ENCODE measurements at places on chromosomes 2 and 18.

DNA sequence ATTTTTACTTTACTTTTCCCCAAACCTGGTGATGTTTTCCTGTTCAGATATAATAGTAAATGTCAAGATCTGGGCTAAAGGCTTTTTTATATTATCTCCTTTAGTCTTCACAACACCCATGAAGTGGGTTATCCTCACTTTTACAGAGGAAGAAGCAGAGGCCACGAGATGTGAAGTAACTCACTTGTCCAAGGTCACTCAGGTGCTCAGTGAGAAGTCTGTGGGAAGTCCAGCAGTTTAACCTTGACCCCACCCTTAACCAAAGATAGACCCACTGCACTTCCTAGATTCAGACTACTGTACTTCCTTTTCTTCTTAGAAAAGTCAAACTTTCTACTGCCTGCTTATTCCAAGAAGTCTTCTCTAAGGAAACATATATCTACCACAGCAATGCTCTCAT lies 56.3 kb upstream of the STAT1 start:
- no peak for DNase-seq

DNA sequence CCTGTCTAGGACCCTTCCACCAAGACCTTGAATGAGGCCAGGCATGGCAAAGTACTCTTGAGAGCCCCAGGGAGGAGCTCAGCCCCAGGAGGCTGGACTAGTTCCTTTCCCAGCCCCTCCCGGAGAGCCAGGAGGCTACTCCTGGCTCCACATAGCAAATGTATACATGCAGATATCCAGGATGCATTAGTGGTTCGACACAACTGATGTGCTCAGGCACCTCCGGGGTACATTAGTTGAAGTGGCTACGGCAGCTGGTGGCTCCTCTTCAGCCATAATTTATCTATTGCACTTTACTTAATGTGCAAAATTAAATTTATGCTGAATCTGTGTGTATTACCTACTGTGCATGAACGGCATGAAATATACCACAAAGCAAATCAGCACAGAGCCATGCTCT lies 182.8 kb upstream of the MEIS1 start:
- no peak for DNase-seq

DNA sequence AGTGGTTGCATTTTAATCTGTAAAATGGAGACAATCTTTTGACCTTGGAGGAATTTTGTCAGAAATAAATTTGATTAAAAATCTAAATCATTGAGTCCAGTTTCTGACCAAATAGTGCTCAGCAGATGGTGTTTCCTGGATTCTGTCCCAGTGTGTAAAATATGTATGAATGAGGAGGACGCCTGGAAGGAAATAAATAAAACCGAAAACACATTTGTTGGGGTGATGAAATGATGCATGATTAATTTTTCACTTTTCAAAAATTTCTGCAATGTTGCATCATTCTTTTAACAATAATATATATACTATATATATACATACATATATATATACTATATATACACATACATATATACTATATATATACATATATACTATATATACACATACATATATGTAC lies 261.1 kb upstream of the TRIB2 start:
- DNase-seq = no peak

DNA sequence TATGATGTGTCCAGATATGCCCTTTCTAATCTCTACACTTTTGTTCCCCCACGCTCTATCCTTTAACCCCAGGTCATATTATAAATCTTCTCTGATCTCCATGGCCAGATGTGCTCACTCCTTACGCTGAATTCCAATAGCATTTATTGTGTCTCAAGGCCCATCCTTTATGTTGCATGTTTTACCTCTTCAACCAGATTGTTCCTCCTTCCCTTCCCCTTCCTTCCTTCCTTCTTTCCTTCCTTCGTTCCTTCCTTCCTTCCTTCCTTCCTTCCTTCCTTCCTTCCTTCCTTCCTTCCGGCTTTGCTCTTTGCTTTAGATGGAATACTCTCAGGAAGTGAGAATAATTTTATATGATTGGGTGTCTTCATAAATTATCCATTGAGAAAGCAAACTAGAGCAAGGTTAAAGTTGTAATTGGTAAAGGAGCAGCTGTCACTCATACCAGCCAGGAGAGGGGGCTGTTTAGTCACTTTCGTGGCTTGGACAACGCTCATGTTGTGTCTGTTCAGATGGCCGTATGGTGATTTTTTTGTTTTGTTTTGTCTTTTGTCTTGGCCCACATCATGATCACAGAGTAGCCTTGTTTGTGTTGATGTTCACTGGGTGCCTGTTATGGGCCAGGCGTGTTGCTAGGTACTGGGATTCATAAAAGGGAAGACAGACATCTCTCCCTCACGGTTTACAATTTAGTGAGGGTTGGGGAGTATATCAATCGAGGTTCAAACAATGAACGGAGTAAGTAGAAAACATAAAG lies 68.0 kb downstream of the DAW1 start:
- DNase-seq = no peak

DNA sequence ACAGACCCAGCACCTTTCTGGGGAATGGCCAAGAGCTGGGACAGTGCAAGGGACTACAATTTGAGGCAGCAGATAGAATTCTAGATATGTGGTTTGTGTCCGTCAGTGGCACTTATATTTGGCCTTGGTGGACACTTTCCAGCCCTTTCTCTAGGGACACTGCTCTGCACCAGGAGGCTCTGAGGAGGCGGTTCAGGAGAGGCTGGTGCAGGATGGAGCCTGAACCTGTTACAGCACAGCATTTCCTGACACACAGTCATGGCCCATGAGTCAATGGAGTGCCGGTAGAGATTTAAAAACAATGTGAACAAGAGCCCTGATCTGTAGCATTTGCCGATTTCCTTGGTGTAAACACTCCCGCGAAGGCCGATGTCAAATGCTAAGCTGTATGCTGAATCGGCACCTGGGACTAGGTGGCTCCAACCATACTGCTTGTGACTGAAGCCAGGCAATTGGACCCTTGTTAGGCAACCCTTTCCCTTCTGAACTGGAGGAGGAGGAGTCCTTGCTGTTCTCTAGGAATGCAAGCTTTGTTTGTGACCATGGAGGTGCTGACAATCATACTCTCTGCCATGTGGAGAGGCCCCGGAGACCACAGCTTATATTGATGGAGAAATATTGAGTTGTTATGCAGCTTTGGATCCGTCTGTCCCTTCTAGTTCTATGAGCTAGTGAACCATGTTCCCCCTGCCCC lies 11.9 kb downstream of the FABP1 start:
- DNase-seq = no peak

- DNase-seq = no peak
These were observed 67.0 kb upstream of the RMP24 start for GRCh38 chr18:35905436-35905835.

GRCh38 chr2:204145791-204146190 lies 209.2 kb downstream of the ICOS start:
- DNase-seq = no peak

GRCh38 chr18:22734791-22735627 lies 198.1 kb upstream of the RBBP8 start:
- DNase-seq = no peak
